ENCODE measurements at places on chromosomes 16 and 17.

- peak overlapping the region; percentile 73 for H3K4me3 ChIP-seq
- DNase-seq: peak; percentile 97
- peaks cover 45% of the 10 kb centered on the region for H3K27me3 ChIP-seq
- peak overlapping the region; percentile 47 for H3K27ac ChIP-seq
- no peaks in the 10 kb centered on the region for H3K36me3 ChIP-seq
Observed at GRCh38 chr17:8118769-8119580, 661 bp upstream of the ALOXE3 start.

GRCh38 chr17:81389585-81389984 lies 5.7 kb upstream of the BAHCC1 start:
- no peak overlapping the region for H3K27ac ChIP-seq
- DNase-seq: peak; percentile 89
- H3K4me1 ChIP-seq: peaks cover 28% of the 10 kb centered on the region
- H3K36me3 ChIP-seq: no peaks in the 10 kb centered on the region
- H3K27me3 ChIP-seq: no peaks in the 10 kb centered on the region
- no peak overlapping the region for H3K4me3 ChIP-seq

DNA sequence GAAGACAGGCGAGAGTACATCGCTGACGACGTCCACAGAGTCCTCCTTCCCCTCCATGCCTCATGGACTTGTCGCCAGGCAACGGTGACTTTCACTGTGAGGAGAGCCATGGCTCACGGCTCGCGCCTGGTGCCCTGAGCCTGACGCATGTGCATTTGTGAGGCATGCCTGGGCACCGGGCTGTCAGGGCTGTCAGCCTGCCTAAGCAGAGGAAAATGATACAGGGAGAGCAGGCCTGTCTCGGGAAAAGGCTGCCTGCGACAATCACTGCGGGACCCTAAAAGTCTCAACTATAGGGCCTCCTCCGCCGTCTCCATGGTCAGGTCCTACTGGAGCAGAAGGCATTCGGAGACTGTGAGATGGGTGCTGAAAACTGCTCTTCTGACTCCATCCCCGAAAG lies 135.5 kb upstream of the WSB1 start:
- no peaks in the 10 kb centered on the region for H3K4me1 ChIP-seq
- H3K4me3 ChIP-seq: no peak overlapping the region
- H3K27ac ChIP-seq: no peak overlapping the region
- H3K27me3 ChIP-seq: no peaks in the 10 kb centered on the region
- no peak for DNase-seq
- no peaks in the 10 kb centered on the region for H3K36me3 ChIP-seq

DNA sequence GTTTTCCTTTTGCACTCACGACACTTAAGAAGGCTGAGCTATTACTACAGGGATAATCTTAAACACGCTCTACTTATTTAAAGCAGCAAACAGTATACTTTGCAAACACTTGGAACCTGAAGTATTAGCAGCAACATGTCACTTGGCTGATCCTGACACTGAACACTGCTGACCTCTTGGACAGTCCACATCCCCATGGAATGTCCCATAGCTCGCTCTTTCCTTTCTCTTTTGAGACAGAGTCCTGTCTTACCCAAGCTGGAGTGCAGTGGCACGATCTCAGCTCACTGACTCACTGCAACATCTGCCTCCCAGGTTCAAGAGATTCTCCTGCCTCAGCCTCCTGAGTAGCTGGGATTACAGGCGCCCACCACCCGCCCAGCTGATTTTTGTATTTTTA lies 26.4 kb downstream of the SMYD4 start:
- no peaks in the 10 kb centered on the region for H3K27me3 ChIP-seq
- no peaks in the 10 kb centered on the region for H3K4me1 ChIP-seq
- peaks cover 15% of the 10 kb centered on the region for H3K36me3 ChIP-seq
- H3K4me3 ChIP-seq: no peak overlapping the region
- H3K27ac ChIP-seq: no peak overlapping the region

GRCh38 chr16:89115216-89115861 lies 21.7 kb downstream of the ACSF3 start:
- H3K4me1 ChIP-seq: peaks cover 8% of the 10 kb centered on the region
- H3K27ac ChIP-seq: peak overlapping the region; percentile 60
- peak; percentile 96 for DNase-seq
- H3K27me3 ChIP-seq: no peaks in the 10 kb centered on the region
- no peak overlapping the region for H3K4me3 ChIP-seq

- H3K36me3 ChIP-seq: peaks cover 19% of the 10 kb centered on the region
- peak overlapping the region; percentile 100 for H3K4me3 ChIP-seq
- H3K4me1 ChIP-seq: peaks cover 41% of the 10 kb centered on the region
- H3K27me3 ChIP-seq: no peaks in the 10 kb centered on the region
- DNase-seq: peak; percentile 95
- peak overlapping the region; percentile 89 for H3K27ac ChIP-seq
Observed at GRCh38 chr17:42421507-42422338, 1.3 kb downstream of the CAVIN1 start.

DNA sequence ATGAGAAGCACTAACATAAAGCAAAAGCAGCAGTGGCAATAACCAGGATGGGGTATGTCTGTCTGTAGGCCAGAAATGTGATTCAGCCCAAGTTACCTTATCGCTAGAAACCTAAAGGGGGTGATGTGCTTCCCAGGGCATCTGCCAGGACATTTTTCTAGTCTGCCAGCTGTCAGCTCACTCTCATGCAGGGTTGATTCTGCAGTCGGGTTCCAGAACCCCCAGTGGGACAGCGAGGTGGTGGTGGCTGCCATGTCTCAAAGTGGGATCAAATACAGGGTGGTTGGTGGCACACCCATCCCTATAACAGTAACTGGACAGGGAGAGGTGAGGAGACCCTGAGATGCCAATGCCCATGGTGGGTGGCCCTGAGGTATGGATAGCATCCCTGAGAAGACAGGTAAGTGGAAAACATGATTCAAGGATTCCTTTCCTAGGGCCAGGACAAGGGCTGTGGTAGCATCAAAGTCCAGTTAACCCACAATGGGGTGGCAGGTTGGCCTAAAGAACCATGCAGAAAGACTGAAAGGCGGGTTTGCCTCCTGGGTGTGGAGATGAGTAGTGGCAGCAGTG lies 84.3 kb downstream of the TNFRSF13B start:
- H3K27me3 ChIP-seq: no peaks in the 10 kb centered on the region
- H3K4me1 ChIP-seq: no peaks in the 10 kb centered on the region
- H3K4me3 ChIP-seq: no peak overlapping the region
- no peaks in the 10 kb centered on the region for H3K36me3 ChIP-seq
- DNase-seq: no peak

GRCh38 chr16:28298511-28298878 lies 6.2 kb downstream of the SBK1 start:
- no peaks in the 10 kb centered on the region for H3K4me1 ChIP-seq
- H3K27ac ChIP-seq: no peak overlapping the region
- peak; percentile 47 for DNase-seq

DNA sequence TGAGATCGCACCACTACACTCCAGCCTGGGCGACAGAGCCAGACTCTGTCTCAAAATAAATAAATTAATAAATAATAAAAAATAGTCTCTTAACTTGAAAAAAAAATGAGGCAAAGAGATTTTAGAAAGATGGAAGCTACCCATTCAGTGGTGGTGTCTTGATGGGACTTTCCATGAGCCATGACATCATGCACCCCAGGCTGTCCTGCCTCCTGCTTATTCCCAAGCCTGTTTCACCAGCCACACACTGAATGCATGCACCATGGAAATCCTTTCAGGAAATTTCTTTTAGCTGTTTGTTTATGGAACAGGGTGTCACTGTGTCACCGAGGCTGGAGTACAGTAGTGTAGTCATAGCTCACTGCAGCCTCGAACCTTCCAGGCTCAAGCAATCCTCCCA lies 8.9 kb upstream of the DLX3 start:
- no peak overlapping the region for H3K4me3 ChIP-seq
- peaks cover 40% of the 10 kb centered on the region for H3K27me3 ChIP-seq
- peak; percentile 15 for DNase-seq
- H3K36me3 ChIP-seq: no peaks in the 10 kb centered on the region
- H3K27ac ChIP-seq: no peak overlapping the region

GRCh38 chr17:82949361-82949760 lies 109.5 kb upstream of the ZNF750 start:
- no peak for DNase-seq
- H3K4me3 ChIP-seq: no peak overlapping the region

GRCh38 chr17:66369830-66370229 lies 67.4 kb downstream of the PRKCA start:
- no peak for DNase-seq
- H3K4me3 ChIP-seq: no peak overlapping the region
- no peaks in the 10 kb centered on the region for H3K27me3 ChIP-seq
- H3K4me1 ChIP-seq: peaks cover 11% of the 10 kb centered on the region

DNA sequence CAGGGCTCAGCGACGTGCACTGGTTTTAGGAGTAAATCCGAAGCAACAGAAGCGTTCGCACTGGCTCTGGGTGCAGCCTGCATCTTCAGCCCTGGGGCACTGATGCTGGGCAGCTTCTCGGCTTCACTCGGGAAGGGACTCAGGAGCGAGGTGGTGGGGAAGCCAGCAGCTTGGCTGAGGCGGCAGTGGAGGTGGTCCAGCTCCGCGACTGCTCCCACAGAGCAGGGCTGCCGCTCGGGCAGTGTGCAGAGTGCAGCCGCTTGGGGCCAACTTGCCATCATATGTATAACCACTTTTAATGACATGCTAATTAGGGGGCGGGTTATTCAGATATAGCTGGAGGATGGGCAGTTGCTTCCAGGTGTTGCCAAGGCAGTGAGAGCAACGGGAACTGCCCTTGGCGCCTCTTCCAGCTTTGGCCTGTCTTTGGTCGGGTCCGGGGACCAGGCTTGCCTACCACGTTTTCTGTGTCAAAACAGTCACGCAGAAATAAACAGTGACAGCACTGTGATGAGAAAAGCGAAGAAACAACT lies 26.7 kb downstream of the METRNL start:
- H3K27ac ChIP-seq: no peak overlapping the region
- H3K4me1 ChIP-seq: peaks cover 23% of the 10 kb centered on the region
- no peak for DNase-seq
- no peaks in the 10 kb centered on the region for H3K36me3 ChIP-seq
- no peaks in the 10 kb centered on the region for H3K27me3 ChIP-seq
- H3K4me3 ChIP-seq: no peak overlapping the region

GRCh38 chr16:5315914-5316313 lies 218.3 kb upstream of the EEF2KMT start:
- no peaks in the 10 kb centered on the region for H3K27me3 ChIP-seq
- no peaks in the 10 kb centered on the region for H3K36me3 ChIP-seq
- no peak for DNase-seq
- H3K27ac ChIP-seq: no peak overlapping the region

DNA sequence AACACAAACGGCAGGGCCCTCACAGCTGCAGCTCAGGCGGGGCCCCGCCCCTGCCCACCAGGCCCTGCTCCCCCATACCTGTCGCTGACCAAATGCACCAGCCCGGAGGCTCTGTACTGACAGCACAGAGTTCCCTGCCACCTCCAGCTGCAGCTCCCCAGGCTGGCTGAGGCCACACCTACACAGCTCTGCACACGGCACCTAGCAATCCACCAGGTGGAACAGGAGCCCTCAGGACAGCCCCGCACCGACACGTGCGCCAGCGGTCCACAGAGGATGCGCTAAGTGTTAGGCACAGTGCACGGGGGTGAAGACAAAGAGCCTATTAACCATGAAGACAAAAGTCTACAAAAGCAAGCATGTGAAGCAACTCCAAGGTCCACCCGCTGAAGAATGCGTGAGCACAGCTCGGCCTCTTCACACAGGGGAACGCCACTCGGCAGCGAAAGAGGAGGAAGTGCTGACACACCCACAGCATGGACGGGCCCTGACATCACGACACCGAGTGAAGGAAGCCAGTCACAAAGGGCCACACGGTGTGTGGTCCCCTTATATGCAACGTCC lies 5.4 kb downstream of the ZCCHC14 start:
- no peaks in the 10 kb centered on the region for H3K36me3 ChIP-seq
- H3K4me1 ChIP-seq: peaks cover 34% of the 10 kb centered on the region
- no peaks in the 10 kb centered on the region for H3K27me3 ChIP-seq
- no peak for DNase-seq
- no peak overlapping the region for H3K27ac ChIP-seq
- H3K4me3 ChIP-seq: no peak overlapping the region

- H3K27me3 ChIP-seq: no peaks in the 10 kb centered on the region
- H3K27ac ChIP-seq: peak overlapping the region; percentile 2
- H3K36me3 ChIP-seq: no peaks in the 10 kb centered on the region
- no peak overlapping the region for H3K4me3 ChIP-seq
- peak; percentile 85 for DNase-seq
Observed at GRCh38 chr17:60720763-60721531, 43.3 kb downstream of the BCAS3 start.

GRCh38 chr16:68786685-68787418 lies 49.8 kb downstream of the CDH1 start:
- peaks cover 6% of the 10 kb centered on the region for H3K27me3 ChIP-seq
- H3K27ac ChIP-seq: no peak overlapping the region
- H3K36me3 ChIP-seq: no peaks in the 10 kb centered on the region
- peaks cover 28% of the 10 kb centered on the region for H3K4me1 ChIP-seq
- DNase-seq: no peak

DNA sequence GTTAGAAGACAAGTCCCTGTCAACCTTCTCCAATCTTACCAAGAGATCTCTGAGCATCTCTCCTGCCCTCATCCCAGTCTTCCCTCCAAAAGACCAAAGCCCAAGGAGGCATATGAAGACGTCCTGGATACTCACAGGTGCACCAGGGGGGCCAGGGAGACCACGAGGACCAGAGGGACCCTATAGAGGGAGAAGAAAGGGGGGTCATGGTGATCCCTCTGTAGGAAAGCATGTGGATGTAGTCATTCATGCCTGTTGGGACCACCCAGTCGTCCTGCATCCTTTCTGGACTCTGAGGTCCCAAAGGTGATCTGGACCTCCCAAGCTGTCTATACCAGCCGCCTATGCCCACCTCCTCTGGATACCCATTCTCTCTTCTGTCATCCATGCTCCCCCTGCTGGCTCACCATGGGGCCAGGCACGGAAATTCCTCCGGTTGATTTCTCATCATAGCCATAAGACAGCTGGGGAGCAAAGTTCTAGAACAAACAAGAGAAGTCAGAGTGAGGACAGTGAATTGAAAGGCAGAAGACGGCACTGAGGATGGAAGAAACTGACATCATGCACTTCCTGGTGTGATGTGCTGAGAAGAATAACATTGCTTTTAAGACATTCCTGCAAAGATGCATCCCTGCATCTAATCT lies 3.3 kb downstream of the COL1A1 start:
- peak; percentile 89 for DNase-seq
- H3K4me3 ChIP-seq: peak overlapping the region; percentile 99
- peaks cover 61% of the 10 kb centered on the region for H3K4me1 ChIP-seq
- H3K27me3 ChIP-seq: no peaks in the 10 kb centered on the region
- peak overlapping the region; percentile 96 for H3K27ac ChIP-seq
- peaks cover 67% of the 10 kb centered on the region for H3K36me3 ChIP-seq

GRCh38 chr17:81524865-81525159 lies 3.4 kb upstream of the FSCN2 start:
- no peak overlapping the region for H3K27ac ChIP-seq
- peaks cover 17% of the 10 kb centered on the region for H3K27me3 ChIP-seq
- DNase-seq: no peak

DNA sequence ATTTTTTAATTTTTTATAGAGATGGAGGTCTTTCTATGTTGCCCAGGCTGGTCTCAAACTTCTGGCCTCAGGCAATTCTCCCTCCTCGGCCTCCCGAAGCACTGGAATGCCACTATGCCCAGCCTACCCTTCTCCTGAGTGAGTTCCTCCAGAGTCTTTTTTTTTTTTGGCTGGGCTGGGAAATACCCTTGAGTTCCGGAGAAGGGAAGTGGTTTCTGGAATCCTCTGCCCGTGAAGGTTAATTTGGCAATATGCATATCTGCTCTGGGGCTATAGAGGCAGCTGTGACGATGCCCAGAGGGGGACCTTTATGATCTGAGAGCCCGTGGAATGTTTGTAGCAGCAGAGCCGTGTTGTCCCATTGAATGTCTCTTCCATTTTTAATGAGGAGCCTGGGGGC lies 217.5 kb downstream of the RBFOX1 start:
- H3K4me3 ChIP-seq: no peak overlapping the region
- no peak overlapping the region for H3K27ac ChIP-seq
- no peaks in the 10 kb centered on the region for H3K27me3 ChIP-seq
- H3K36me3 ChIP-seq: no peaks in the 10 kb centered on the region
- H3K4me1 ChIP-seq: no peaks in the 10 kb centered on the region
